ENCODE measurements at places on chromosomes 4 and X. TPM values are rescaled to one million over a fixed set of nuclear protein-coding genes. Genes with fewer than 3 reads are reported as not detected.

The CYBB gene
- total RNA-seq, result under 0.01 TPM

- no peak for DNase-seq
Measured at GRCh38 chr4:77196866-77197265, 39.9 kb downstream of the CCNG2 start.

- no peak for DNase-seq
Measured at GRCh38 chrX:40151211-40152172, 53.7 kb upstream of the BCOR start.

GRCh38 chr4:83113429-83113786 lies 1.1 kb downstream of the PLAC8 start:
- no peak for DNase-seq

GRCh38 chr4:51923343-51923742 lies 80.4 kb downstream of the DCUN1D4 start:
- DNase-seq, result no peak

GRCh38 chr4:129336457-129337227 lies 240.7 kb downstream of the C4orf33 start:
- no peak for DNase-seq

The ODAM gene
- total RNA-seq, result not detected

The AMMECR1 gene
- 7.6 TPM for total RNA-seq

The MBTPS2 gene
- total RNA-seq, result 7.4 TPM

The MXRA5 gene
- 40.3 TPM for total RNA-seq

The PHEX gene
- total RNA-seq, result 1.7 TPM

GRCh38 chrX:129642641-129643040 lies 12.1 kb downstream of the APLN start:
- peak; percentile 23 for DNase-seq

The INTU gene
- total RNA-seq, result 9.5 TPM

DNA sequence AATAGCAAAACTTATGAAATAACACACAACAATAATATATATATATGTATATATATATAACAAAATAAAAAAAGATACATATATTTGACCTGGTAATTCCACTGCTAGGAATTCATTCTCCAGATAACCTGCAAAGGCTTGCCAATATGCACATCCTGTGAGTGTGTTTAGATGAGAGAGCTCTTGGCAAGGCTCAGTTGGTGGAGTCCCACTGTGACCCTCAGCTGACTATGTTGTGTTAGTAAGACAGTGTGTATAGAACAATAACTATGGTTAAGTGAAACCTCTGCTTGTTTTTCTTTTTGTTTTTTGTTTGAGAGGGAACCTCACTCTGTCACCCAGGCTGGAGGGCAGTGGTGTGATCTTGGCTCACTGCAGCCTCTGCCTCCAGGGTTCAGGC lies 39.5 kb upstream of the RBMX start:
- no peak for DNase-seq

- no peak for DNase-seq
Measured at GRCh38 chr4:85642356-85643100, 167.6 kb downstream of the ARHGAP24 start.

DNA sequence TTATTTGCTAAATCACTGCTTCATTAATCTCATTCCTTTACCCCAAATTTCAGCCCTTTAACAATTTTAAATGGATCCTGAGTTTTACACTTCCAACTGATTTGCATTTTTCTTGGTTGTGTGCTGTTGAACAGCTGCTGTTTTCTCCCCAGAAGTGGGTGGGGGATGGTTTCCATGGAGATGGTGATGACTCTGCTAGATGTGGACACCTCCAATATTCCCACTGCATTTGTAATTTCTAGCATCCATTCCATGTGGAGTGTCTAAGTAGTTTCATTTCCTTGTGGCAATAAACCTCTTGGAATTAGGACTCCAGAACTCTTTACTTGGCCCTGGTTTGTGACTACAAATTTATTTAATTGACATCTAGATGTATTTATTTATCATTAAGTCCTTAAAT lies 330.4 kb downstream of the GBA3 start:
- DNase-seq, result no peak

GRCh38 chrX:24526616-24527015 lies 61.5 kb downstream of the PDK3 start:
- DNase-seq, result no peak

The PROM1 gene
- total RNA-seq, result 0.17 TPM

DNA sequence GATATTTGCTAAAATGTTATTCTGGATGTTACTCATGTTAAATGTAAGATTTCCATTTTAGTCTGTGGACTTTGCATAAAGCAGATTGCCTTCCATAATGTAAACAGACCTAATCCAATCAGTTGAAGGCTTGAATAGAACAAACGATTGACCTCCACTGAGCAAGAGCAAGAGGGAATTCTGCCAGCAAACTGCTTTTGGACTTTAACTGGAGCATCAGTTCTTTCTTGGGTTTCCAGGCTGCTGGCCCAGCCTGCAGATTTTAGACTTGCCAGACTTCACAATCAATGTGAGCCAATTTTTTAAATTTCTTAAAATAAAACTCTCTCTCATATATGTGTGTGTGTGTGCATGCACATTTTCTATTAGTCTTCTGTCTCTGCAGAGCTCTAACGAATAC lies 1248.8 kb downstream of the ADGRL3 start:
- no peak for DNase-seq

The BEX3 gene
- 416 TPM for total RNA-seq

The CFAP299 gene
- 16.2 TPM for total RNA-seq

The AMTN gene
- total RNA-seq, result not detected

- DNase-seq, result no peak
Measured at GRCh38 chrX:7447801-7448499, 300.0 kb upstream of the PUDP start.

DNA sequence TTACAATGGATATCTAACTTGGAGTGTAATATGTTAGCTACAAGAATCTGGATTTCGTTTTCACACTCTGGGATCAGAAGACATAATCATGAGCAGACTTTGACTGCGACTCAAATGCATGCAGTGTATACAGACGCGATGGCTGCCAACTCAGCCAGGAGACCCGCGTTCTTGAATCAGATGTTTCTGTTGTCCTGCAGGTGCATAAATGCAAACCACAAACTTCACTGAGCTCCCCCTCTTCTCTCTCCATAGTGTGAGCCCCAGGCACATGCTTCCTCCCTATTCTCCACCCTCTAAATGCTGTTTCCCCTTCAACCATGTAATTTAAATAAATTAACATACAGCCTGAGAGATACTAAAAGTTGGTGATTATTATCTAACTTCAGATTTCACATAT lies 347.9 kb downstream of the DCHS2 start:
- DNase-seq, result no peak

GRCh38 chr4:60327651-60328050 lies 872.5 kb upstream of the ADGRL3 start:
- DNase-seq, result peak; percentile 64

DNA sequence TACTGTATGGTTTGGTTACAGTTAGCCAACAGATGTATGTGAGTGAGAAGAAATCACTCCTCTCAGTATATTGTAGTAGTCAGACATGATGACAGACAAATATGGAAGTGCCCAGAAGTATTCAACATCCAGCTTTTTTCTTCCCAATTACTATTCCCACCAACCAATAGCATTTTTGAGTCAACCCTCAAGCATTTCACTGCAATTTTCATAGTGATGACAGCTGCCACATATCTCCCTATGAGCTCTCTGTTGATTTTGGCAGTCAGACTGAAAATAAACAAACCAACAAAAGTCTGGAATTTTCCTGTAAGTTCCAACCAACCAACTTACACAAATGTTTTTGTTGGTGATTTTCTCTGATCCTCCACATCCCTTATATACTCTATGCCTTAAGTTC lies 8.2 kb upstream of the TRAM1L1 start:
- DNase-seq, result peak; percentile 35

- DNase-seq, result peak; percentile 89
Measured at GRCh38 chr4:147518846-147519767, 38.2 kb downstream of the EDNRA start.

The EMD gene
- 23.4 TPM for total RNA-seq
